ENCODE measurements at places on chromosomes 7 and 10.

- no peak for DNase-seq
Observed at GRCh38 chr10:127332631-127333030, 136.2 kb upstream of the INSYN2A start.

DNA sequence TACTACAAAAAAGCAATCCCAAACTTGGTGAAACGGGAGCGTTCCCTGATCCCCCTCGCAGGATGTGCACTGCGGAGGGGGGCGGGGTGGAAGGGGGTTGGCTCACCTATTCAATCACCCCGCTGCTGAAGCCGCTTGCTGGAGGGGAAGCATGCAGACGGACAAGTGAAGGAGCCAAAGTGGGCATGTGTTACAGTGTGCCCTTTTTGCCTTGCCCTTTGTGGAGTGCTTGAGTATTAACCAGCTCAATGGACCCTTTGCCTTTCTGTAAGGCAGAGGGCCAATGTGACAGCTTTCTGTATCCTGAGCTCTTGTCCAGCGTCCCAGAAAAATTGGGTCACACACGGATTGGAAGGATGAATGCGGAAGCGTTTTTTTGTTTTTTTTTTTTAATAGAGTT is 348.9 kb upstream of the NPSR1 start:
- no peak for DNase-seq

DNA sequence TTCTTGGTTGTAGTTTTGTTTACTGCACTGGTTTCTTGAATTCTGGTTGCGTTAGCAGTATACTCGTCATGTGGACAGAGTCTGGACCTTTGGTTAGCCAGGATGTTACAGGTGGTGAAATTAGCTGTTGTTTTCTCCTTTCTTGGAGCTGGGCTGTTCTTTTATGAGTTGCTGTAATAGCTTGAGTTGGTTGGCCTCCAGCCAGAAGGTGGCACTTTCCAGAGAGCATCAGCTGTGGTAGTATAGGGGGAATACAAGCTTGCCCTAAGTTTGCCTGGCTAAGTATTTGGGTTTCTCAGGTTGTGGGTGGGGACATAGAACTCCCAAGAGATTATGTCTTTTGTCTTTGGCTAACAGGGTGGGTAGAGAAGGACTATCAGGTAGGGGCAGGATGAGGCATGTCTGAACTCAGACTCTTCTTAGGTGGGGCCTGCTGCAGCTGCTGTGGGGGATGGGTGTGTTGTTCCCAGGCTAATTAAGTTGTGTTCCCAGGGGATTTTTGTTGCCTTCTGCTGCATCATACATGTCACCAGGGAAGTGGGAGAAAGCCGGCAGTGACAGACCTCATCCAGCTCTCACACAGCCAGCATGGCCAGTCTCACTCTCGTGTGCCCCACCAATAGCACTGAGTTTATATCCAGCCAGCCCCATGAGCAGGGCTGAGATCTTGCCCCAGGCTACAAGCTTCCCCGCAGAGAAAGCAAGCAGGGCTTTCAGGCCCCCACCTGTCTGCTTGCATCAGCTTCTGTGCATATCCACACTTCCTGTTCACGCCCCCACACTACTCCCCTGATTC is 246.7 kb upstream of the TPK1 start:
- no peak for DNase-seq

DNA sequence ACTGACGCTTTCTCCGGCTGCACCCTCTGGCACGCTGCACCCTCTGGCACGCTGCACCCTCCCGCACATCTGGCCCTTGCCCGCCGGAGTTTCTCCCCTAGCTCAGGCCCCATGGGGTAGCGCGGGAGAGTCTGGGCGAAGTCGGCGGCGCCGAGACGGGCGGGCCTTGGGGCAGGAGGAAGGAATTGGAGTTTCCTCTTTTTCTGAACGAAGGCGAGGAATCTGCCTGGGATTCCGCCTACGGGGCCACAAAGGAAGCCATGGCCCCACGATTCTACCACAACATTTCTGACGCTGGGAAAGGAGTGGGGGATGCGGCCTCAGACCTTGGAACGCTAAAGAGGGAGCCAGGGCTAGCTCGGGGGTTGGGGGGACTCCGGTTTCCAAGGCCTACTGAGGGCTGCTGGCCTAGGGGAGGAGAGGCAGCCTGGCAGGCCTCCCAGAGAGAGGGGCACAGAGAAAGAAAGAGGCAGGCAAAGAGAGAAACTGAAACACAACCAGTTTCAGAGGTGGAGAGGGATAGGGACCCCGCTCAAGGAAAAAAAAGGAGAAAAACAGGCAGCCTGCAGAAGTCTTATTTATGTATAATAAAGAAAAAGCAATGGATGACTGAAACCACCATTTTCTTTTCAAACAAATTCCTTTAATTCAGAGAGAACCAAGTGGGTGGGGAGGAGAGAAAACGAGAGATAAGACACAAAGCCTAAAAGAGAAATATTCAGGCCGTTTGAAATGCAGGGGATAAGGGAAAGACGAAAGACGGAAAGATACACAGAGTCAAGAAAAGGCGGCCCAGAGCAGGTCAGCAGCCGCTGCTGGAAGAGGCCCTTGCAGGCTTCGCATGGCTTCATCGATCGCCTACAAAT is 4.3 kb downstream of the TLX1 start:
- no peak for DNase-seq

DNA sequence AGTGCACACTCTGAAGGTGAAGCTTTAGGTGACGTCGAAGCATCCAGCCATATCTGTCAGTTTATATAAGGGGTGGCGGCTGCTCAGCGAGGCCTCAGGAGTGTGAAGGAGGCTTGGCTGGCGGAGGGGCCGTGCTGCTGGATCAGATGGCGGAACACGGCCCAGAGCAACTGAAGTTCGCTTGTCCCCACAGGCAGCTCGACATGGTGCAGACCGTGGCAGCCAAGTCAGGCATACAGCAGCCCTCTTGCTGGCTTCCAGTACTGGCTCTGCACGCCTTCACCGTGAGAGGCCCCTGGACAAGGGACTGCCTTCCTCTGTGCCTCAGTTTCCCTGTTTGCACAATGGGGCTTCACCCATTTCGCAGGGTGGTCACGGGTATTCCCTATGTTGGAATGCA is 443.5 kb downstream of the DNAJB6 start:
- no peak for DNase-seq

DNA sequence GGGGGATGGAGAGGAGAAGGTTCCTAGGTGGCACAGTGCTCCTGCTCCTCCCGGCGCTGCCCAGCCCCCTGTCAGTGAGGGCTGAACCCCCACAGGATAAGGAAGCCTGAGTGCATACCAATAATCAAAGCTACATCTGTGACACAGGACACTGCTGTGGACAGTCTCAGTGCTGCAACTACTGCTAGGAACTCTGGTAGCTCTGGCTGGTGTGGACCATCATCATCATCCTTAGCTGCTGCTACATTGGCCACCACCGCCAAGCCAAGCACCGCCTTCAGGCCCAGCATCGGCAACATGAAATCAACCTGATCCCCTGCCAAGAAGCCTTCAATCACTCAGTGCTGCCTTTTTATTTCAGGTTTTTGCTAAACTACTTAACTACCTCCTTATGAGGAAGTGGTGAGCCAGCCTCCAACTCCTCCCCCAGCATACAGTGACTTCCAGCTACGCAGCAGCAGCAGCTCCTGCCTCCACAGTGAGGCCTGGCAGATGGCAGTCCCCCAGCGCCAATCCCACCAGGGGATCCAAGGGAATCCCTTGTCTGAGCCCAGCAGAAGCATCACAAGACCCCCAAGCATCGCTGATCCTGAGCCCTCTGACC is 32.1 kb upstream of the SLC26A4 start:
- DNase-seq, result no peak

Measured in activated T-cell treated with anti-CD3 and anti-CD28 coated beads for 4 hours (primary cell).